ENCODE measurements at places on chromosomes 5 and 9.

- no peak for DNase-seq
Observed at GRCh38 chr9:91158286-91158685, 203.4 kb downstream of the AUH start.

DNA sequence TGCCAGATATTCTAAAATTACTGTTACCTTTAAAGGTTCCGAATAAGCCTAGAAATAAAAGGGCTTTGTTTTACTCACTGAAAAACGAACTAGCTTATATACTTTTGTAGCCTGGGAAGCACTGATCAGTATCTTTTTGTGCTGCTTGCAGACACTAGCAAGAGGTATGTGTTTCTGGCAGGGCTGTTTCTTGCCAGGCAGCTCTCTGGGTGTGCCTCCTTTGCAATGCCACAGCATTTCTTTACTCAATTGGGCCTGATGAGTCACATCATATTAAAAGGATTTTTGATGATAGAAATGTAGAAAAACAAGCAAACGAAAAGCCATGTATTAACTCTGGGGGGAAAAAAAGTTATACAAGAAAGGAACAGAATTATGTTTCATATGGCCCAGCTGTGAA lies 35.6 kb downstream of the CD180 start:
- DNase-seq = no peak

- no peak for DNase-seq
Observed at GRCh38 chr5:54707841-54708240, 190.3 kb downstream of the SNX18 start.

DNA sequence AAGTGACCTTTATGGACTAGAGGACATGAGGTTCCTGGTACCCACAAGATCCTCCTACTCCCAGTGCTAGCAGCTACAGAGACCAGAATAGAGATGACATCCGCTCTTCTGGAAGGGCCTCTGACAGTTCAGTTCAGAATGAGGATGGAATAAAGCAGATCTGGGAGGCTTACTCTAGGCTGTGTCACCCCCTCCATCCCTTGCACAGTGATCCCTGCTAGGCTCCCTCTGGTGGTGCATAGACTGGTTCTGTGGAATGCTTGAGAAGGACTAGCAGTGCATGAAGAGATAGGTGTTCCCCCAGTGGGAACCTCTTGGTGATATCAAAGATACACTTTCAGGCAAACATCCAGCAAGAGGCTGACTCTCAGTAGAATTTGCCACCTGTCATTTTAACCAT lies 83.0 kb downstream of the NPR3 start:
- DNase-seq = no peak

DNA sequence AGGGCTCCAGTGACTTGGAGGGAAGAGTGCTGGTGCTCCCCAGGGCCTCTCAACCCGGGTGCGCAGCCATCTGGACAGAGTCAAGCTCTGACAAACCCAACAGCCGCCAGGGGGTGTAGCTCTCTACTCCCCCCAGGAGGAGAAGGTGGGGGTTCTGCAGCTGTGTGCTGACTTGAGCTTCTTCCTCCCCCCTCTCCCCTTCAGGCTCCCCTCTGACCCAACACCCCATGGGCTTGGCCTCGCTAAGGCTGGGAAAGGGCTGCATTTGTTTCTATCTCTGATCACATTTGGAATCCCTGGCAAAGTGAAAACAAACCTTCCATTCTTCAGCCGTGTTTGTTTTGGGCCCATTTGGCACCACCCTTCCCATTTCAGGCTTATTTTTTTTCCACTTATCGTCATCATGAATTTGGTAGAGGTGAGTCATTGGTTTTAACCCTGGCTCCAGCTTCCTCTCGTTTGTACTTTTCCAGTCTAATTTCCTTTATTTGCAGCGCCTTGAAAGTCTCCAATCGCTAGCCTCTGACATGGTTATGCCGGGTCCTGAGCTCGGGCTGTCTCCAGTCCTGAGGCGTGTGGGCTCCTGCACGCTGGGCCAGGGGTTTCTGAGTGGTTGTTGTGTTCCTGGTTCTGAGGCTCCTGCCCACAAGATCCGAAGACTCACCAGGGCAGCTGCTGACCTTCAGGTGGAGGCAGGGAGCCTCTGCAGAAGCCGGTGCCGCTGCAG lies 36.1 kb downstream of the DAP start:
- no peak for DNase-seq

Data from stimulated activated CD4-positive, alpha-beta T cell treated with anti-CD3 and anti-CD28 coated beads, Interleukin-4, amount 100 ng/mL, for 1 hour (primary cell).